NCI-H187 (cell line): ENCODE measurements at places on chromosomes 16 and 17.
A peak's percentile ranks its signal among the peaks of the same experiment; 100 is the strongest.

GRCh38 chr16:89505204-89506112 lies 2.7 kb upstream of the SPG7 start:
- no peak for DNase-seq

DNA sequence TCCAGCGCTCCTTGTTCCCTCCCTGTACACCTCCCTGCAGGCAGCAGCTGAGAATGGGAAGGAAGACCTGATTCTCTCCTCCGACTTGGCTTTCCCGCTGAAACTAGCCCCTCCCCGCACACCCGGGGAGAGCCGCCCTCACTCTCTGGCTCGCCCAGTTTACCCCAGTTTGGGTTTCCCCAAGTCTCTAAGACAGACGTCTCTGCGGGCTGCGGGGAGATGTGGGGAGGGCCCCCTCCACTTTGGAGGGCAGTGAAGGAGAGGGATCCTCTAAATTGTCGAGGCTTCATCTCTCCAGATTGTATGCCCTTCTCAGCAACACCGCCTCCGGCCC lies 797 bp downstream of the GRB7 start:
- peak; percentile 17 for DNase-seq

DNA sequence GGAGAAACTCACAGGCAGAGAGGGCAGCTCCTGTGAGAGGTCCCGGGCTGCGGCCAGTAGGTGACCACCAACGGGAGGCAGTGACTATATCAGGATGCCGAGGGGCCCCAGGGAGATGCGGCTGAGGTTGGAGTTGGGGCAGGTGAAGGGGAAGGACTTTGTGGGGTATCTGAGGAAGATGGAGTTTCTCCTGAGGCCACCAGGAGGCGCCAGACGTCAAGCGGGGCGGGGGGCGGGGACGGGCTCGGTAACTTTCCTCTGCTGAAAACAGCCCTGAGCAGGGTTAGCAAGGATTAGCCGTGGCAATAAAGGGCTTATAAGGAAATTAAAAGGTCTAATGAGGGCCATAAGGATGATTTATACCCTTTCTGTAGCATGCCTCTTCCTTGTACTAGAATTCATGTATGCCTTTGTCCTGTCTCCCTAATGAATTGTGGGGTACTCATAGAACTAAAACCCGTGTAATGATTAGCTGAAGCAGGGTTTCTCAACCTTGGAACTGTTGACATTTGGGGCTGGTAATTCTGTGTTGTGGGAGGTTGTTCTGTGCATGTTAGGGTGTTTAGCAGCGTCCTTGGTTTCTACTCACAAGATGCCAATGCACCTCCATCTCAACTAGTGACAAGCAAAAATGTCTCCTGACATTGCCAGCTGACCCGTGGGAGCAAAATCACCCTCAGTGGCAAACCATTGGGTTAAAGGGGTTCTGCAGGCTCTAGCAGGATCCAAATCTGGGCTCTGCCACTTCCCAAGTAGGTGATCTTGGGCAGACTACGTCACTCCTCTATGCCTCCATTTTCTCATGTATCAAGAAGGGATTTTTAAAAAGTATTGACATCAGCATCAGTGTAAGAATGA lies 74.8 kb upstream of the GRIN2A start:
- no peak for DNase-seq

GRCh38 chr16:23025692-23026307 lies 123.5 kb downstream of the USP31 start:
- no peak for DNase-seq

- DNase-seq = no peak
Measured at GRCh38 chr17:80545499-80545826, 825 bp downstream of the RPTOR start.

GRCh38 chr16:53973021-53973420 lies 269.1 kb downstream of the FTO start:
- DNase-seq = no peak

DNA sequence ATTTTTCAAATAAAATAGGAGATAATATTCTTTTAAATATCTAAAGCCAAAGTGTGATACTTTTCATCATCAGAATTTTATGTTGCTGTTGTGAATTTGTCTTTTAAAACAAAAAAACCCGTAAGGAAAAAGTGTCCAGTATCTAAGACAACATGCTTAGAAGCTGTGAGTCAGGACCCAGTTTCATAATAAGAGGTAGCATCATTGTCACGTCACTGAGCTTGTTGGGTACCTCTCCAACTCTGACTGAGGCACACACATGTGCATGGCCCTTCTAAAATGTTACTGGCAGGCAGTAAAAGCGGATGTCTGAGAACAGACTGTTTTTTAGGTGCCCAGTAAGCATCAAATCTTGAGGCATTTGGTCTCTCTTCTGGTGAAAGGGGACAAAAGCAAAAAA lies 2.5 kb downstream of the CIAPIN1 start:
- DNase-seq = no peak

DNA sequence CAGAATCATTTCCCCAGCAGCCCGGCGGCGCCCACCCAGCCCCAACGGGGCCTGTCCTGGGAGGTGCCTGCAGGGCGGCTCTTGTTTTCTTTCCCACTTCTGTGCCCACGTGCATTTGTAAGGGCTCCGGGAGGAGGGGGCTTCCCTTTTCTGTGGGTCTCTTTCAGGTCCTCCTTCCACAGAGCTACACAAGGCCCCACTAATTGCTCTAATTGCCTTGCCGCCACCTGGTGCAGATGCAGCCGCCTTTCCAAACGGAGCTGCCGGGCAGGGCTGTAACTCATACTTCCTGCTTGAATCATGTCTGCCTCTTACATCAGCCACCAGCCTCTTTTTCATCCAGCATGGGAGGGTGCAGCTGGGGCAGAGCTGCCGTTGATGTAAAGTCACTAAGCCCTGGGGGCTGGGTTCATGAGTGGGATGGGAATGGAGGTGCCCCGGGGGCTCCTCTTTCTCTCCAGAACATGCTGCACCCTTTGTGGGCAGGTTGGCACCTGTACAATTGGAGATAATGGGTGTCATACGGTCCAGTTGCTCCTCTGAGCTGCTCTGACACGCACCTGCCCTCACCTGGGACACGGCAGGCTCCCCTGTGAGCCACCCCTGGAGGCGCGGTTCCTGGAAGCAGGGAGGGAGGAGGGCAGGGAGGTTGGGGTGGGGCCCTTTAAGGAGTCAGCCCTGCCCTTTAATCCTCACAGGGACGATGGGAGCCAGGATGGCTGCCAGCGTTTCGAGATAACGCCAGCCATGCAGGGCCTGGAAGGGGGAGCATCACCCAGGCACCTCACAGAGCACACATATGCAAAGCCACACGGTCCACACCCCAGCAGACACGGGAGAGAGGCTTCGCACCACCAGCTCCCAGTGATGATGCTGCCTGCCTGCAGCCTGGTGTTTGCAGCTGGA lies 41.1 kb upstream of the KLHDC4 start:
- peak; percentile 44 for DNase-seq

DNA sequence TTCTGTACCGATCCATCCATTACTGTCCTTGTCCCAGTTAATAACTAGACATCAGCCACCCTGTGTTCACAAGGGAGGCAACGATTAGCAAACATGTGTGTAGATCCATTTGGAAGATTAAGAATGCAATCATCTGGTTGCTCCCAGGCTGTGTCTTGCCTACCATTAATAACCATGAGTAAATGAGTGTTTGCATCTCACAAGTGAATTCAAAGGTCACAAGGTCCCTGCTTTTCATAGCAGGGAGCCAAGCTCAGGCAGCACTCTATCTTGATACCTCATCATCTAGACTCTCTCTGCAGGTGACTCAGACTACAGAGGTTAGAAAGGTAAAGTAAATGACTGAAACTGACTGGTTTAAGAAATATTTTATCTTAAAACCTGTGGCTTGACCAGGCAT lies 25.3 kb downstream of the VWA3A start:
- DNase-seq = no peak

DNA sequence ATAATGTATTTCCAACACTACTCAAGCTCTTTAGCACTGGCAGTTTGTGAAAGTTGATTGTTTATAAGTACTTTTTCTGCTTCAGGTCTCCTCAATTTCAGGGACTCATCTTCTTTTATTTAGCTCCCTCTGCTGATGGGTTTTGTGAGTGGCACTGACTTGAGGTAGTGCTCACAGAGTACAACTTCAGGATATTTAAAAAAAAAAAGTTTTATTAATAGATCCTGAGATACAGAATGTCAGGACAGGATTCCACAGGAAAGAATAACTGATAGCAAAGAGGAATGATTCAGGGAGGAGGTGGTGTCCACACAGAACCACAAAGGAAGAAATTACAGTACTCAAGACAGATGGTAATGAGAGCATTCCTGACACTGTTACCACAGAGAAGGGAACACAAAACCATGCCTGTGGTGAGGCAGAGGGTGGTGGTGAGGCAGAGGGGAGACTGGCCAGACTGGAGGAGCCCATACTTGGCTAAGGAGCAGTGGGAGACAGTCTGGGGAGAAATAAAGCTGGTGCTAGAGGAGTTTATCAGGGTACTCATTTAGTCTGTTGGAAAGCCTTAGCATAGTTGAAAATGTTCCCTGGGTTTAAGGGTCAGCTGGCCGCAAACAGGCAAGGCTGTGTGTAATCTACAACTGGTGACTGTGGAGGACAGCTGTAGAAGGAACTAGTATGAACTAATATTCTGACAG lies 63.7 kb downstream of the SPAG9 start:
- DNase-seq = no peak

DNA sequence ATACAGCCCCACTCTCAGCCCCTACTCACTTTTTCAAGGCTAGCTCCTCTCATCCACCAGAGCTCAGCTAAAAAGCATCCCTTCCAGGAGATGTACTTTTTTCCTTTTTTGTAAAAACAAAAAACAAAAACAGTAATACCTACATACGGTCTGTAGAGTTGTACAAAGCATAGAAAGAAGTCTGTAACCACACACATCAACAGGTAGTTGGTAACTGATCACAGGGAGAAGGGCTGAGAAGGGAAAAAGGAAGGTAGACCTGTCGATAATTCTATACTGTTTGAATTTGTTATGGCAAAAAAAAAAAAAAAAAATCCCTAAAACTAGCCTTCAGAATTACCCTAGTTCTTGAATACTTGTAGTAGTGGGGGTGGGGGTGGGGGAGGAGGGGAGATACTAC lies 874 bp downstream of the SLC25A19 start:
- DNase-seq = no peak

DNA sequence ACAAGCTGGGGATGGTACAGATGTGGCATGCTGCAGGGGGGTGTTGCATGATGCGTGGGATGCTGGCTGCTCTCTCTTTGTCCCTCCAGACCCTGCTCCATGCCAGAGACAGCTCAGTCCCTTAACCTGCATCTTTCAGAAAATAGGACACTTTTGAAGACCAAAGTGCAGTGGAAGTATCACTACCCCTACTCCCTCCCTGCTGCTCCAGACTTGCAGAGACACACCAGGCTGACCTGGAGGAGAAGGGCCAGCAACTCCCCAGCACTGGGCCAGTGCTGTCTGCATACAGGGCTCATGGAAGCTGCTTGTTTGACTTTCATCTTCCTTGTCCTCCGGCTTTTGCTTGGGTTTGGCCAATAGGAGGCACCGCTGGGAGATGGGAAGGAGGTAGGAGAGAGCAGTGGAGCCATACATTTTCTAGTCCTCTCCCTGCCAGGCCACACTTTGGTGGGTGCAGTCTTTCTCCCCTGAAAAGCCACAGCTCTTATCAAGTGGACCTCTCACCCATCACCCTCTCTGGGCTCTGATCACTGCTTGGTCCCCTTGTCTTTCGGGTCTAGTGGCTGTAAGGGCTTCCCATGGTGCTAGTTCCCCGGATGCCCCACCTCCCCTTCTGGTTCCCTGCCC lies 46.1 kb upstream of the NKD1 start:
- DNase-seq = no peak
